AG10803 (cell line): ENCODE measurements at places on chromosomes 7 and 10.
A peak's percentile ranks its signal among the peaks of the same experiment; 100 is the strongest.

- DNase-seq: no peak
These were observed 22.2 kb downstream of the TMEM209 start for GRCh38 chr7:130182990-130183389.

DNA sequence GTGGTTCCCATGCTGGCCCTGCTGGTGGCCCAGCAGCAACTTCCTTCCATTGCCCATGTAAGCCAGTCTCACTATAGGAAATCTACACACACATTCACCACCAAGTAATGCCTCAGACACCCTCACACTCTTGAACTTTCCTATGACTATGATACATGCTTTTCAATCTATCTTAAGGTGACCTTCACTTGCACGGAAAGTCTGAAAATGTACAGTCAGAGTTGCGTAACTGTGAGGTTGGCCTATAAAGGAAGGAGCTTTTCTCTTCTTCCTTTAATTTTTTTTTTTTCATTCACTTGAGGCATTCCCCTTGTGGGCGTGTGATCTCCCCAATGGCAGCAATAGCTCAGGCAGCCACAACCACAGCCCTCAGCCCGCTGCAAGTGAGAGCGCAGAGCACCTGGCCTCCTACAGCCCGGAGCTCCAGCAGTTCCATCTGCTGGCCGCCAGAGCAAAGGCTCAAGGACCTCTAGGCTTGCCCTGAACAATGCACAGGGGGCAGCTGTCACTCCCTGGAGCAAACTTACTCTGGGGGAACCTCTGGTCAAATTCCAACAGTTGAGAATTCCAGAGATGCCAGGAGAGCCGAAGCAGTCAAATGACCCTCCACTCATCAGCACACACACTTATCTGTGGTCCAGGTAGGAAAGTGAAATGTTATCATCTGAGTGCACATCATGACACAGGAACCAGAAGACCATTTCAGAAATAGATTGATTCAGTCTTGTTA is 123.1 kb upstream of the ADO start:
- DNase-seq: no peak

GRCh38 chr10:110067960-110068770 is 60.4 kb downstream of the ADD3 start:
- peak; percentile 34 for DNase-seq

- no peak for DNase-seq
These were observed 7.5 kb downstream of the RBAK start for GRCh38 chr7:5053175-5053574.

DNA sequence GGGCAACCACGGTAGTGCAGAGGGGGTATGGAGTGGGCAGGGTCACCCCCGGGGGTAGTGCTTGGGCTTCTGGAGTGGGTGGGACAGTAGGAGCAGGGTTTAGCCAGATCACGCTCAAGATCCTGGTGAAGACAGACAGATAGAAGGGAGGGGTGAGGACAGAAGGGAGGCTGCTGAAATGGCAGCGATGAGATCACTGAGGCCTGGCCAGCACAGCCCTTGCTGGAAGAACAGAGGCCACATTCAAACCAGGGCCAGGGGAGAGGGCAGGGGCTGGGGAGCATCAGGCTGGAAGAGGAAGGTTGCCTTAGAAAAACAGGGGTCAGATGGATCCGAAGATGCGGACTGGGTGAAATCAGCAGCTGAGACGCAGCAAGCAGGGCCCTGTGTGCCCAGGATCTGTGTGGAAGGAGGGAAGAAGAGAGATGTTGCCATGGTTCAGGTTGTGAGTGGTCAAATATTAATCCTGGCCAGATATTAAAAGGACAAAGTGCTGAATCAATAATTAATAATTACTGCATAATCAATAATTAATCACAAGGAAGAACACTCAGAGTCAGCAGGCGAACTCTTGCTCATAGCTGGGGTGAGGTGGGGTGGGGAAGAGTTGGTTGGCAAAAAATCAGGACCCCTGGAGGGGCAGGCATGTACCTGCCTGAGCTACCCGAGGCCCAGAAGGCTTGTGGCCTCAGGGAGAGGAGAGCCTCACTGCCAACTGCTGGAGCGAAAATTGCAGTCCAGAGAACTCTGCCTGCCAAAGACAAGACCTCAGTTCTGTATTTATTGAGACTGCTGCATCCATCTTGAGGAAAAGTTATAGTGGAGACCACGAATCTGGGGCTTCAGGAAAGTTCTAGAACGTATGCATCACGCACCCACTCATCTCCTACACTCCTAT is 105.7 kb downstream of the GRB10 start:
- DNase-seq: no peak

DNA sequence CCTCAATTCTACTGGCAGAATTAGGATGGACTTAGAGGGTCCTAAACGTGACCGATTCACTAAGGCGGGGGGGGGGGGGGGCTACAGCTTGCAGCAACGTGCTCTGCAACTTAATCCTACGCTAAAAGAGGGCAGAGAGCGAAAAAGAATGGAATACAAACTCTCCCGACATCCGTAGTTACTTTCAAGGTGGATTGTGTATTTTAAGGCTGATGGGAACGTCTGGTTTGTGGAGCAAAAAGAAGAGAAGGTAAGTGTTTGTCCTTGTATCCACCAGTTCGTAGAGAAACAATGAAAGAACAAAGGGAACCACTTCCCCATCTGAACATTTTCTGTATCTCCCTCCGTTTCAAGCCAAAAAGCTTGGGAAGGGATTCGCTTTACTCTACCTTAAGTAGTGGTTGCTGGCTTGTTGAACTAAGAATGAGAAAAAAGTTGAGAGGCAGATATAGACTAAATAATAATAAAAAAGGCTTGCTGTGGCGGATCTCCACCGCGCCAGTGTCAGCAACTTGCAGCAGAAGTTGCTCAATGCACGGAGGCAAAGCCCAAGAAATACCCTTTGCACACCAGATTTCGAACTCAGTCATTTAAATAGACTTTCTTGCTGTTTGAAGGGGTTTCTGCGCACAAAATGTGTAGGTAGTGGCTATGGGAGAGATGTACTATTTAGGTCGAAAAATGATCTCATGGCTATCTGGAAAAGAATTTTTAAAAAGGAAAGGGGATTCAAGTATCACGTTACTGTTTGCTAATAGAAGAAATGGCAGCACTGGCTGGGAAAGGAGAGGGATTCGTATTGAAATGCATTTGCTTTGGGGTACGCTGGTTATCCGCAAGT is 736 bp downstream of the SKIDA1 start:
- DNase-seq: peak; percentile 58

GRCh38 chr7:73885975-73886798 is 25.2 kb downstream of the TMEM270 start:
- DNase-seq: peak; percentile 81

- DNase-seq: peak; percentile 64
These were observed 24.0 kb downstream of the BZW2 start for GRCh38 chr7:16670021-16670420.

DNA sequence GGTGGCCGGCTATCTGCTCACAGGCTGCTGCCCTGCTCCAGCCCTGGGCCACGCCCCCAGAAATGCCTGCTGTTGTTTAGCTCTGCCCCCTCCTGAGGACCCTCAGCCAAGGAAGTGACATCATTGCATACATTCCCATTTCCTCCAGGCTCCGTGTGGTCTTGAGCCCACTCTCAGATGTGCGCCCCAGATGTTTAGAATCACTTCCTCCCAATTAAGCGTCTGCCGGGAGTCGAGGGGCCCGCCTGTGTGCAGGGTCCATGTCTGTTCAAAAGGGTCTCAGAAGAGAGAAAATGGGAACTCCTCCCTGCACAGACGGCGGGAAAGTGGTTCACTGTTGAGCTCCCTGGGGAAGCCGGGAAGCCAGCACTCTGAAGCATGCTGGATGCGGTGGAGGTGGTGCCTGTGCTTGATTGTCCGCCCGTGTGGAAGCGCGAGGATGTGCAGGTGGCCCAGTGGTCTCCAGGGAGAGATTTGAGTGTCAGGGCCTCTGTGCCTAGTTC is 116.9 kb upstream of the PPIF start:
- no peak for DNase-seq

- DNase-seq: no peak
These were observed 118.5 kb downstream of the CYTH3 start for GRCh38 chr7:6153646-6154541.

- DNase-seq: peak; percentile 43
These were observed at the start of gene SFMBT2 for GRCh38 chr10:7410862-7411670. SFMBT2 (minus strand) TSS chr10:7411034; CDS start chr10:7381898, 29,136 bp downstream.

GRCh38 chr7:97307521-97308108 is 190.1 kb downstream of the SDHAF3 start:
- DNase-seq: no peak

GRCh38 chr7:93008833-93009232 is 108.9 kb downstream of the SAMD9 start:
- DNase-seq: no peak

DNA sequence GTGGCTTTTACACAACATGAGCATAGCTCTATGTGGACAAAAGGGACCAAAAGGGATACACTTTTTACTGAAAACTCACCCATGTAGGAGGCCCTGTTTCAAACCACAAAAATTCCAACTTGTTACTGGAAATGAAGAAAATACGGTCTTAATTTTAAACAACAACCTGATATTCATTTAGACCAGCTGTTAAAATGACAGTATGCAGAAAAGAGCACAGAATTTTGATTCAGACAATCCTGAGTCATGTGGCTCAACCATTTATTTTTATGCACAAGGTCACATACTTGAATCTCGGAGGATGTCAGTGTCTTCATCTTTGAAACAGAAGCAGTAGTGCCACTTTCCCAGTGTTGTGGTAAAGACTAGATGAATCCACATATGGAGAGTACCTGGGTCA is 426.5 kb upstream of the NFE2L3 start:
- DNase-seq: no peak

DNA sequence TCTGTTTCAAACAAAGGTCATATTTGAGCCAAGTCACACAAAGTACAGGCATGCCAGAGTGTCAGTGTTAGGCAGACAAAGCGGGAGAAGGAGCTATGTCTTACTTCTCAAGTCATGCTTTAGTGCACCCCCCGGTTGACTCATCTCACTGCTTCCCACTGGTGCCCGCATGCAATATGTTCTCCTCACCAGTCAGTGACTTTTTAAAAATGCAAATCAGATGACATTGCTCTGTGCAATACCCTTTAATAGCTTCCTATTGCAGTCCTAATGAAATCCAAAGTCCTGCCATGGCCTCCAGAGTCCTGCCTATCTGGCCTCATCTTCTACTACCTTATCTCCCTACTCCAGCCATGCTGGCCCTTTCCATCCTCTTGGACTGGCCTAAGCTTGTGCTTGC is 429.1 kb downstream of the ACTR3B start:
- no peak for DNase-seq

DNA sequence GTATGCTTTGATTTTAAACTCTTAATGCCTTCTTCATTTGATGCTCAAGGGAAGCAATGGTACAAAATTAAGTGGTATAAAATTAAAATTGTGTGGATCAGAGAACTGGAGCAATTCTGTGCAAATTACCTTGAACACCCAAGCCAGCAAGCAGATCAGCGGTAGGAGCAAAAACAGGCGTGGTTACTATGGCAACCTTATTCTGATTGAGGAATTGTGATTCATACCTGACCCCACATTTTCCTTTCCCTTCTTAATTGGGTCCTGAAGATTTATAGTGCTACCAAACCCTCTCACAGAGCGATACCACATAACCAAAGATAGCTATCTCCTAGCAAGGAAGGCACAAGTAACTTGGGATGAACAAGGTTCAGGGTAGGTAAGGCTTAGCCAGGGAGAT is 72.5 kb upstream of the FZD1 start:
- no peak for DNase-seq

- no peak for DNase-seq
These were observed 196.3 kb downstream of the LSM5 start for GRCh38 chr7:32293833-32294232.

DNA sequence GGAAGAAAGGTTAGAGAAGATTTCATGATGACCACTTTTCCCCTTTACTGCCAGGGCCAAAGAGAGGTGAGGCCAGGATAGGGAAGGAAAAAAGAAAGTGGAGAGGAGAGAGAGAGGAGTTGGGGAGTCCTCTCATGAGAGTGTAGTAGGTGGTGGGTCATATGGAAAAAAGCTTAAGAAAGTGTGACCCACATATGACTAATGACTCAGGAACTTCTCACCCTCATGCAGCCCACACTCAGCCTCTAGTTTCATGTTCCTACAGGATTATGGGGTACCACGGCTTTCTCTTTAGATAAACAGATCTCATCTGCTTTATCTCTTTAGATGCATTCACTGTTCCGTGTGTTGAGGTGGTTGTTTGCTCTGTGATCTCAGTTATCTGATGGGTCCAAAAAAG is 462.5 kb upstream of the IGFBP3 start:
- DNase-seq: peak; percentile 40

GRCh38 chr7:74269757-74270277 is 15.6 kb upstream of the RFC2 start:
- DNase-seq: peak; percentile 79

- peak; percentile 76 for DNase-seq
These were observed 51.1 kb upstream of the PPP1R3C start for GRCh38 chr10:91683975-91684374.

DNA sequence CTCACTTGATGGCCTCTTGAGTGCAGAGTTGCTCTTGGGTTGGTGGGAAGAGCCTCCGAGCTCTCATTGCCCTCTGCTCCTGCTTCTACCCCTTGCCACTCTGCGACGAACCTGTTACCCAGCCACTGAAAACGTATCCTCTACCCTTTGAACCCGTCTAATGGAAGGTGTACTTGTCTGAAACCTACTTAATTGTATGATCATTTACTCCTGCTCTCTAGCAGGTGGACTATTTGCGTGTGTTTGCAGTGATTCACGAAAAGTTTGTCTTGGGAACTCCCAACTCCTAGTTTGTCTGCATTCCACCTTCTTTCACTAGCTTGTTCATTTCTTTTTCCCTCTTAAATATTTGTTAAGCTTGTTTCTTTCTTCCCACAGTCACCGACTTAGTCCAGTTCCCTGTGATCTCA is 503 bp downstream of the CROT start:
- DNase-seq: peak; percentile 0

GRCh38 chr10:118246332-118247295 is 95.5 kb downstream of the FAM204A start:
- DNase-seq: no peak

GRCh38 chr10:43817368-43817767 is 168.7 kb upstream of the ZNF32 start:
- peak; percentile 91 for DNase-seq

DNA sequence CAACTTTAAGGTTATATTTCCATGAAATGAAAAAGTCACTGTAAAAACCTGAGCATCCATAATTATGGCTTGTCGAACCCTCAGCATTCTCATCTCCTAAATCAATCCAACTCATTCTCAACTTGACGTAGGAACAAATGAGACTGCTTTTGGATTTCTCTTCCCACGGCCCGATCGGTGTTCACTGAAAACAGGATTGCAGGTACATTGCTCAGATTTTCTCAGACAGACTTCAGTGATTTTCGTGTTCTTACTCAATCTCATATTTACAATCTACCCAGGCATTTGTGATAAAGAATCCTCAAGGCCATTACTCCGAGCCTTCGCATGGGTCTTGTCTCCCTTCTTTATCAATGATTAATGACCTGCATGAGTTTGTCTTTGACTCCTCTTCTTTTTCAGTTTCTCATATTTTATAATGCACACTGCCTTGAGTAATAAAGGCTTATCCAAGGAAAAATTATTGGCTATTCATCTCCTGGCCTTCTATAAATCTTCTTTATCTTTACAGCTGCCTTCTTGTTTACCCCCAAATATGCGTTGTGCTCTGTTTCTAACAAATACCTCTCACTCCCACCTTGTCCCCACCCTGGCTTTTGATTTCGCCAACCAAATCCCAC is 90.4 kb upstream of the MYO3A start:
- DNase-seq: no peak
